ENCODE measurements at places on chromosomes 7 and 10.

GRCh38 chr7:67725423-67725822, 728.8 kb downstream of the TYW1 start:
- no peak for DNase-seq

DNA sequence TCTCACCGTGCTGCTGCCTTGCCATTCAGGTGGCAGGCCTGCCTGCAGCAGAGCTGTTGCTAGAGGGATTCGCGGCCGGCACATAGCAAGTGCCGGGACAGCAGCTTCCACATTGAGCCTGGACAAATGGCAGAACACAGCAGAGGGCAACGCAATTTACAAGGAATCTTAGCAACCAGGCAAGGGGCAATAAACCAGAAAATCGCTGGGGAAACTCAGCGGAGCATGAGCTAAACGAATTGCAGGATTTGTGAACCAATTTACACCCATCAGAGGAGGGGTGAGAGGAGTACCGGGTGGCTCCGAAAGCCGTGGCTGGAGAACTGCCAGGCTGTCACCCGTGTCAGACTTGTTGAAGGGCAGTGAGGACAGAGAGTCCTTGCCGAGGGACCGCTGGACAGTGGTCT, 58.6 kb upstream of the LOXL4 start:
- DNase-seq = no peak

- no peak for DNase-seq
Observed at GRCh38 chr10:31702005-31702404, 226.6 kb downstream of the ARHGAP12 start.

DNA sequence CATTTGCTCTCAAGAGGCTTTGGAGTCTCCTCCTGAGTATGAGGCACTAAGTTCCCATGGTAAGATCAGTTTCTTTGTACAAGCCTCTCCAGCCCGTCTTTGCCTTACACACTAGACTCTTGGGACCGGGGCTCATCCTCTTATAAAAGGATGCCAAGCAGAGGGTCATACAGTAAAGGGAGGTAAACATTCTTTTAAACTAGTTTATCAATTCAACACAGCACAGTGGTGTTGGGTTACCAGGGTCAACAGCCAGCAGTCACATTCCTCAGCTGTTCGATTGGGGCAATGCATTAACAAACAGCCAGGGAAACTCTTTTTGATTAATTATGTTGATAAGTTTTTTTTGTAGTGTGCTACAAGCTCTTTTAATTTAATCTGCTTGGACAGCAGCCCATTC, 37.8 kb downstream of the HHEX start:
- DNase-seq = no peak

- no peak for DNase-seq
Observed at GRCh38 chr7:19268737-19269136, 123.5 kb upstream of the FERD3L start.

- no peak for DNase-seq
Observed at GRCh38 chr10:43377424-43377883, 6.0 kb downstream of the FXYD4 start.

All from stimulated activated CD4-positive, alpha-beta T cell treated with anti-CD3 and anti-CD28 coated beads, TNF-alpha, amount 100 ng/mL, for 4 hours (primary cell).